ENCODE measurements at places on chromosomes 6 and 20.

- DNase-seq = no peak
Observed at GRCh38 chr6:152984513-152984872, 1.7 kb upstream of the FBXO5 start.

- no peak for DNase-seq
Observed at GRCh38 chr6:8000188-8000596, 64.0 kb downstream of the BLOC1S5 start.

GRCh38 chr6:107563694-107564588, 74.0 kb downstream of the SOBP start:
- no peak for DNase-seq

- no peak for DNase-seq
Observed at GRCh38 chr6:7073082-7073820, 34.5 kb upstream of the RREB1 start.

DNA sequence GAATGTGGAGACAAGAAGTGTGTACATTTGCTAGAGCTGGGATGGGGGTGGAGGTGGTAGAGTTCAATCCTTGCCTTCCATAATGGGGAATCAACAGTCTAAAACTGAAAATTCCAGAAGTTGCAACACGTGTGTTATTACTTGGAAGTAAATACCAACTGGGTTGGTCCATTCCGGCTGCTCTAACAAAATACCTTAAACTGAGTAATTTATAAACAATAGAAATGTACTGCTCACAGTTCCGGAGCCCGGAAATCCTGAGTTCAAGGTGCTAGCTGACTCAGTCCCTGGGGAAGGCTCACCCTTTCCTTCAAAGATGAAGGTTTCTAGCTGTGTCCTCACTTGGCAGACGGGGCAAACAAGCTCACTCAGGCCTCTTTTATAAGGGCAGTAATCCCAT, 59.0 kb downstream of the RIN2 start:
- DNase-seq = peak; percentile 56

DNA sequence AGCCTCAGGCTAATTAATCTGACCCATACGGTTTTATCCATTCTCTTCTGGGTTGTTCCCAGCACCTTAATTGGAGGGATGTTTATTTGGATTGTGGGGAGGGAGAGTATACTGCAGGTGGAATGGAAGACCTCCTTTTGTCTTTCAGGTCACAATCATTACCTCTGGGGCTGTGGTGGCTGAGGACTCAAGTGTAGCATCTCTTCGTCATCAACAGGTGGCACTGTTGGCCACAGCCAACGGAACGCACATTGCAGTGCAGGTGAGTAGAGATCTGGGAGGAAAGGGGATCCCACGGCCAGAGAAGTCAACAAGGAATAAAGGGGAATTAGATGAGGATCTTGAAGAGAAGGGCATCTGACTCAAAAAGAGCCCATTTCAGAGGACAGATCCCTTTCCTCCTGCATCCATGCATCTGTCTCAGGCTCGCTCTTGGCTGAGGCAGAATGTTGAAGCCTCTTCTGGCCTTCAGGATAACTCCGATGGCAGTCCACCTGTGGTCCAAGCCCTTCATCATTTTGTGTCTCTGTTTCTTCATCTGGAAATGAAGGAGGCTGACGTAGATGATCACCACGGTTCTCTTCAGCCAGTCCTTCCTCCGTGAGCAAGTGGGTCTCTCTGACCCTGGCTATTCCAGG, 3.2 kb upstream of the DEF6 start:
- no peak for DNase-seq

- DNase-seq = no peak
Observed at GRCh38 chr6:82088978-82089771, 158.4 kb downstream of the IBTK start.

- DNase-seq = no peak
Observed at GRCh38 chr20:9202420-9203080, 133.7 kb downstream of the PLCB4 start.

GRCh38 chr6:89562093-89562973, 76.2 kb downstream of the LYRM2 start:
- no peak for DNase-seq

- DNase-seq = no peak
Observed at GRCh38 chr20:23139524-23139923, 53.4 kb upstream of the CD93 start.

DNA sequence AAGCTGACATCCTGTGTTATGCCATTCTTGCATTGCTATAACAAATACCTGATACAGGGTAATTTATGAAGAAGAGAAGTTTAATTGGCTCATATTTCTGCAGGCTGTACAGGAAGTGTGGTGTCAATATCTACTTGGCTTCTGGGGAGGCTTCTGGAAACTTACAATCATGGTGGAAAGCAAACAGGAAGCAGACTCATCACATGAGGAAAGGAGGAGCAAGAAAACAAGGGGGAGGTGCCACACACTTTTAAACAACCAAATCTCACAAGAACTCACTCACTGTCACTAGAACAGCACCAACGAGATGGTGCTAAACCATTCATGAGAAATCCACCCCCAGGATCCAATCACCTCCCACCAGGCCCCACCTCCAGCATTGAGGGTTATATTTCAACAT, 143.1 kb upstream of the GGTLC1 start:
- DNase-seq = no peak

GRCh38 chr6:157513004-157513603, 132.1 kb downstream of the ZDHHC14 start:
- no peak for DNase-seq

DNA sequence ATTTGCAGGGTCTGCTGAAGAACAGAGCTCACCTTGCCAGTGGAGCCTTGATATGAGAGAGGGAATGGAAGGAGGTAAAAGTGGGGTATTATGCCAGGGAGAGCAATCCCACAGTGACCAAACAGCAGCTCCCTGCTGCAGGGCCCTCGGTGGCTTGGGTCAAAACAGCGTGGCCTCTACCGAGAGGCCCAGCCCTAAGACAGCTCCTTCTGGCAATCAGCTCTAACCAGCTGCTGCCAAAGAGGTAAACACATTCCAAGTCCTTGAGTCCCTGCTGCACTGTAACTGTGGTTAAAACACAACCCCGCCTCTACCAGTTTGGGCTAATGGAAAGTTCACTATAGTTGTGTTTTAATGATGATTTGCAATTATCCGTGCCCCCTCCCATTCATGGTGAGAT, 1.4 kb upstream of the DAAM2 start:
- no peak for DNase-seq

DNA sequence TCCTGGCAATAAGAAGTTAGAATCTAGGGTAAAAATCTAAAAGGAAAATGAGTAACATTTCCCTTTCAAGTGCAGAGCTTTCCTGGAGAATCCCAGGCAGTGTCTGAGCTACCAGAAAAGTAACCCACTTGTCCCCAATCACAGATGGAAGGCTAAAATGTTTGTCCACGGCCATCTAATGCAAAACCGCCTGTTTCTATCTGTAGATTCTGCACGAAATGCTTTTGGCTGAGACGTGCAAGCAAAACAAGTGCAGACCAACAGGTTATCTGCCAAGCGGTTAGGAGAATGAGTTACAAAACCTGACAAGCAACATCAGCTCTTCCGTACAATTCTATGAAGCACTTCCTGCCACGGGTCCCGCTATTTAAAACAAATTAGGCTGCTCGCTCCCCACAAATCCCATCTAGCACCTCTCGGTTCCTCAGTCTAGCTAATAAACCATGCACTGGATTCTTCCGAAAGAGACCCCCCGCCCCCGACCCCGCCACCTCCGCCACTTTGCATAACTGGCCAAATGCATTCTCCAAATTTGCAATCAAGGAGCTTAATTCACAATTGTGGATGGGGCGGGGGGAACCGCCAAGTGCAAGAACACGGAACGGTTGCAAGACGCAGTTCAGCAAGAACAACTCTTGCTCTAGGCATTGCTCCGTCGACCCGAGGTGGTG, 1.4 kb downstream of the ELOVL5 start:
- no peak for DNase-seq

DNA sequence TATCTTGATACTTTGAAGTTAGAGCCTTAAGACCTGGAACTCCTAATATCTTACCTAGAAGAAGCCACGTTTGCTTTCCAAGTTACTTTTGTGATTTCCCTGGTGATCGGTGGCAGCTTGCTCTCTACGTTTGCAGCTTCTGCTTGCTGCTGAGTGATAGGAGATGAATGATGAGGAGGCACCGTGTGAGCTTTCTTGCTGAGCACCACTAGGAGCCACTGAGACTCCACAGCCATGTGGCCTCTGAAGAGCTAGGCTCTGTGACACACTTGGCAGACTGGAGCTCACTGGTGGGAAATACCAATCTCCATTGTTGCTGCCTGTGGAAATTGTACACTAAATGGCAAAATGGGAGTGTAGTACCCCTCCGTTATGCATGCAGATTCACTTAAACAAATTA, 161.8 kb downstream of the IBTK start:
- no peak for DNase-seq

GRCh38 chr20:4956200-4956810, 45.0 kb downstream of the SLC23A2 start:
- no peak for DNase-seq

GRCh38 chr6:135233686-135234491, 52.8 kb downstream of the MYB start:
- no peak for DNase-seq

DNA sequence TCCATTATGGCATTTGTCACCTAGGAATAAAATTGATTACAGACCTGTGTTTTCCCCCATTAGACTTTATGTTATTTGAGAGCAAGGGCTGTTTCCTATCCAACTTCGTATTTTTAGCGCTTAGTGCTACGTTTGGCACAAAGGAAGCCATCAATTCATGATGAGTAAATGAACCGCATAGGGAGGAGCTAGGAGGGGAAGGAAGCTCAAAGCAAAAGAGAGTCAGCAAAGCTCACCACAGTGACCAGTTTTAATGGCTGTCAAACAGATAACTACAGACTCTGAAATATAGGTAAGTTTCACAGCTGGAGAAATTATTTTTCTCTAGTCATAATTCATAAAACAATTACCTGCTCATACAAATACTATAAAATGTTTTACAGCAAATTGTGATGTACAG, 6.9 kb upstream of the SAMD3 start:
- no peak for DNase-seq

DNA sequence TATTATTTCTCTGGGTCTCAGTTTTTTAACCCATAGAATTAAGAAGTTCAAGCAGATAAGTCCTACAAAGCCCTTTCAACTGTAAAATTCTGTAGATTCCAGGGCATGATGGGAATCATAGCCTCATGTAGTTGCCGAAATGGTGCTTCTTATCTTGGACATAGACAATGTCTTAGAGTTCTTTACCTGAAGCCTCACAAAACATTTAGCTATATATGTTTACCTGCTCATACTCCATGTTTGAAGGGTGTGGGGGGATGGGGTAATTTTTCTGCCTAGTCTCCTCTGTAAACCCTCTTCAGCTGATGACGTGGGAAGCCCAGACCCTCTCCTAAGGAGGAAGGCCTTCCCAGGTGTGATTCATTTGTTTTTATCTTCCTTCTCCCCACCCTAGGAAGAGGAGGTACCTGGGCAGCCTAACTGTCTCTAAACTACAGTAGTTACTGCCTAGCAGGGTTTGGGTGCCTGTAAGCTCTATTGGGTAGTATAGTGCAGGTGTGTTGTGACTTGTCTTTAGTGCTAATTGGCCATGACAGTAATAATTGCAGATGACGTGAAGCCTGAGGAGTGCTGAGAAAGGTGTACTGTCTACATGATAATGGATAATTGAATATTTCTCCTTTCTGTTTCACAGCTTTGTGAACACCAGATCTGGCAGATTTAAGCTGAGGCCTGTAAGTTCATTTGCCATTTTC, 230.8 kb downstream of the TFAP2B start:
- no peak for DNase-seq

GRCh38 chr6:76862936-76863335, 600.4 kb downstream of the HTR1B start:
- DNase-seq = no peak

DNA sequence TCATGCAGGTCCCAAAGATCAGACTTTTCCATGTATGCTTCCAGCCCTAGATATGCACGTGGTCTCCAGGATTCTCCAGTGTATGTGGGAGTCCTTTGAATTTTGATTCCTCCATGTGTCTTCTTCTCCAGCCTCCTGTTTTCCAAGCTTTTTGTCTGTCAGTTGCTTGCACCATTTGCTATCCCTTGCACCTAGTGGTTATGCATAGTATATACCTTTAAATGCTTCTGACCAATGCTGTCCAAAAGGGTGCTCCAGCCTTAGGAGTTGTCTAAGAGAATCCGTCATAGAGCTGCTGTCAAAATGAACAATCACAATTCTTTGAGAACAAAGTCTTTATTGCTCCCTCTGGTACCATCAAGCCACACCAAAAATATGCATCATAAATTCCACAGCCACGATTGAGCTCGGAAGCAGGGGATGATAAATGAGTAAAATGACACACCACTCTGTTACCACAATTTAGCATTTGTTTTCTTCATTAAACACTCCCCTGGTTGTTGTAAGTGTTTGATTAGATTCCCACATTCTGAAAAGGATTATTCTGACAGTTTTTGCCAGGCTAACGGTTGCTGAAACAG, 706.2 kb upstream of the GJE1 start:
- DNase-seq = no peak

DNA sequence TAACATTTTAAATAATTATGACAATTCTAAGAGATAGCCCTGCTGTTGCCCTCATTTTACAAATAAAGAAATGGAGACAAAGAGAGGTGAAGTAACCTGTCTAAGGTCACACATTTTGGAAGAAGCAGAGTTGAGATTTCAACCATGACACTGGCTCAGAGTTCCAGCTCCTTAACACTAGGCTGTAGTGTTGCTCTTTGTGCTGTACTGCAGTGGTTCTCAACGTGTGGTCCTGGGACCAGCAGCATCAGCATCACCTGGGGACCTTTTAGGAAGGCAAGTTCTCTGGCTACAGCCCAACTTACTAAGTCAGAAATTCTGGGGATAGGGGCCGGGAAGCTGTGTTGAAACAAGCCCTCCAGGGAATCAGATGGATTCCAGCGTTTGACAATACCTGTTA, 62.4 kb upstream of the FERMT1 start:
- DNase-seq = no peak

DNA sequence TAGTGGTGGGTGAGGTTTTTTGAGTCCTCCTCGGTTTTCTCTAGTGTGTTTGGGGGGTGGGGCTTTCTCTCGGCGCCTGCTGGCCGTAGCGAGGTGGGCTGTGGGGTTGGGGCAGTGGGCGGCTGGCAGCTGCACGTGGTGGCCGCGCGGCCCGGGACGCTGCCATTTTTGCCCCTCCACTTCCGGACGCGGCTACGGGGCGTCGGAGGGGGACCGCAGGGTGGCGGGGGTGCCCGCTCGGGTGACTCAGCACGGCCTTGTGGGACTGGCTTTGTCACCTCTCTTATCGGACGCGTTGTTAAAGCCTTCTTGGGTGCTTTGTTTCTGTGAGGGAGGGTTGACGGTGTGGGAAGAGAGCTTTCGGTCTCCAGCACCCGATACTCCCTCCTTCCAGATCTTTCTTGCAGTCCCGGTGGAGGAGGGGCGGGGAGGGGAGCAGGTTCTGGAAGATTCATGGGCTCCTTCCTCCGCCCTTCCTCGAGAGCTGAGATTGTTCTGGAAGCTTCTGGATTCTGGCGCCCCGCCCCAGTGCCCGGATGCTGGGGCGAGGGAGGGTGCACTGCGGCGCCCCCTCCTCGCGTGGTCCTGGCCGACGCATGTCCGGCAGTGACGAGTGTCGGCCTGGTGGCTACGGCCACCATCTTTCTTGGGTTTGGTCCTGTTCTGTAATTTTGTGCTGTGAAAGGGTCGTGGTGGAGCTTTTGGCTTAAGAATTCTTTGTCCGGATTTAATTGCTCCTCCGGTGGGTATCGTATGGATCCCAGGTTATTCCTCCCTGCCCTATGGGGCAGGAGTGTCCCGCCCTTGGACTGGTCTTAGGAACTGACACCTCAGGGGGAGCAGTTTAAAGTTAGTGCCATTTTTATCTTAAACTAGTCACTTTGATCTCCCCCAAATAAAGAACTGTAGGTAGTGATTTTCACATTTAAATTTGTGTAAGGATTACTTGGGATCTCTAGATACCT, 719 bp downstream of the HSP90AB1 start:
- no peak for DNase-seq

Measured in AG04449 (cell line).